ENCODE measurements at places on chromosomes 7 and 10.

DNA sequence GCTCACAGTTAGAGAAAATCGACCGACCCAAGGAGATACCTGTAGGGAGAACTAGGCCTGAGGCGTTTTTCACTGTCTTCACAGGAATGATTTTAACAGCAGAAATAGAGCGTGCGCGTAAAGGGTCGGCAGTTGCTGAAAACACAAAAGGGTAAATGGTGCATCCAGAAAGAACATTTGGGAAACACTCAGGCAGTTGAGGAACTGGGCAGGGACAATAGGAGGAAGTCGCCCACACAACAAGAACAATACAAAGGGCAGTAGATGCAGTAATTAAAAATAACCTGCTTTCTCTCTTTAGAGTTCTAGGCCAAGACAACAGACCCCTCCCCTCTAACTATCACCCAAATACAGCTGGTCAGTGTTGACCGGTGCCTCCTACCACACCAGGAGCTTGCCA lies 126.6 kb downstream of the SORBS1 start:
- no peak for DNase-seq

- no peak for DNase-seq
Measured at GRCh38 chr7:70361821-70362220, 763.5 kb downstream of the AUTS2 start.

DNA sequence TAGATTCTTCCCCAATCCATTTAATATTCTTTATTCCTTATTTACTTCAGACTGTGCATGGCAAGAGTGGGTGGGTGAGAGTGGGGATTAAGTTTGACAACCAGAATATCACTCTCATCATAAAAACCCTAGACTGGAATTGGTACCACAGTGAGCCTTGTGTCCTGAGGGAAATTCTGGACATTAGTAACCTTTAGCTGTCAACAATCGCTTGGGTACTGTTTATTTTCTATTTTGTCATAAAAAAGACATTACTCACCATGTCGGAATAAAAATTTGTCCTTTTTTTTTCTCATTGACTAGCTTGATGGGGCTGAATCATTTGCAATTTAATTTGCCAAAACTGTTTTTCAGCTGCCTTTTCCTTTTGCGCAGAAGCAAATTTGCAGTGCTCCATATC lies 176.1 kb upstream of the SEMA3C start:
- DNase-seq: no peak

- DNase-seq: no peak
Measured at GRCh38 chr10:32976338-32976737, 18.3 kb upstream of the ITGB1 start.

DNA sequence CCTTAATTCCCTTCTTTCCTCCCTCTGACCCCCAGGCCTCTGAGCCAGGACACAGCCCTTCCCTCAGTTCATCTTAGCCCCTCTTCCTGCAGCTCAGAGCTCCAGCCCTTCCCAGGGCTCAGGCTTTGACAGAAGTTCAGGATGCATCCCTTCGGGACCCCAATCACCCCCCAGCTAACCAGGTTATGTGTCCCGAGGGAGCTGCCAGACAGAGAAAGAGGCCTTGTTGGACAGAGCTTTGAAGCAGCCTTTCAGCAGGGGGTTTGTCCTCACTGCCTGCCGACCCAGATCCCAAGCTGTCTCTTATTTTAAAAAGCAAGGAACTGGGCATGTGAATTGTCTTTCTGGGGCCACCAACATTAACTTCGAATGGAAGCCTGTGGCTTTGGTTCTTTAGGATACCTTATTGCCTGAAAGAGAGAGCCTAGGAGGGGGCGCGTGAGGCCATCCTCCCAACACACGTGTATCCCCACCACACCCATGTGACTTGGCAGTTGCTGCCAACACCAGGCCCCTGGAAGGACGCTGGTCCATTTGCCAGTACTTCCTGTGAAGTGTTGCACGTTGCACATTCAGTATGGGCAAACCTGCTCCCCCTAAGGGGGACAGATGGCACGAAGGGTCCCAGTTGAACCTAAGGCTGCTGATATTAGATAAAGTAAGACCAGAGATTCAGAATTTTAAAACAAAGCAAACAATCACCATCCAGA lies 858 bp downstream of the CCDC136 start:
- DNase-seq: no peak

DNA sequence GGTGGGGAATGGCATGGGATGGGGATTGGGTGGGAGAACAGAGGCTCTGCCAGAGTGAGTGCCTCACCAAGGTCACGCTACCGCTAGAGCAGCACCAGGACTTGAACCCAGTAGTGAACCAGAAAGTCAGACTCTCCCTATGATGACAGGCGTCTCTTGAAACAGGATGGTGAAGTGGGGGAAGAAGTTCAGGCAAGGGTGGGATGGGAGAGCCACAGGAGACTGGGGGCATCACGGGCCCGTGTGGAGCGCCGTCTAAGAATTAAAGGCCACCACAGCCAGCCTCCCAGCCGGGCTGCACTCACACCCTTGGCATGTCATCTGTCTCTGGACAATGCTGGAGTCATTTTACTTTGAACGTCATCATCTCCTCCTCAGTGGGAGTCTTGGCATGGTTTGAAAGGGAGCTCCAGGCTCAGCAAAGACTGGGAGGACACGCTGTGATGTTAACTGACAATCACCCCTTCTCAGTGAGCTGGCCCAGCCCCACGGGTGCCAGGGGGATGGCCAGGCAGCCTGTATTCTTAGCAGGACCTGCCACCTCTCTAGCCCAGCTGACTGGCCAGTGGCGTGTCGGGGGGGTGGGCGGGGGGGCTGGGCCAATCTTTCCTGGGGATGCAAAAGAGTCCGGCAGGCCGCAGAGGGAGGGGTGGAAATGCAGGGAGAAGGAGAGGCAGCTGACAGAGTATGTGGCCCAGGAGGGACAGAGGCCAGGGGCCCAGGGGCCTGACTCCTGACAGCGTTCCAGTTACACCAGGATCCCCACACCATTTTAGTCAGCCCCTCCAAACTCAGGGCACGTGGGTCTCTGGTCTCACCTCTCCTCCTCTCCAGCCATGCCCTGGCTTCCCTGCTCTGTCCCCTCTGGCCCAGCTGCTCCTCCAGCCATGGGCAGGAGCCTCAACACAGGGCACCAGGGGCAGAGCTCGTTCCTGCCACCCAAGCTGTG lies 96.2 kb downstream of the VOPP1 start:
- no peak for DNase-seq

- no peak for DNase-seq
Measured at GRCh38 chr10:16521311-16522016, at the start of gene C1QL3. Gene C1QL3 (minus strand): TSS chr10:16521879. CDS start chr10:16521065, 814 bp downstream.

- DNase-seq: peak; percentile 83
Measured at GRCh38 chr10:102452672-102453340, 1.5 kb upstream of the C10orf95 start.

- peak; percentile 17 for DNase-seq
Measured at GRCh38 chr7:6489612-6490011, 41.9 kb upstream of the DAGLB start.

GRCh38 chr10:89217057-89217990 lies 10.2 kb upstream of the CH25H start:
- peak; percentile 59 for DNase-seq

- no peak for DNase-seq
Measured at GRCh38 chr10:122050811-122051210, 61.8 kb downstream of the TACC2 start.

GRCh38 chr10:36421992-36422391 lies 703.4 kb upstream of the ANKRD30A start:
- no peak for DNase-seq

DNA sequence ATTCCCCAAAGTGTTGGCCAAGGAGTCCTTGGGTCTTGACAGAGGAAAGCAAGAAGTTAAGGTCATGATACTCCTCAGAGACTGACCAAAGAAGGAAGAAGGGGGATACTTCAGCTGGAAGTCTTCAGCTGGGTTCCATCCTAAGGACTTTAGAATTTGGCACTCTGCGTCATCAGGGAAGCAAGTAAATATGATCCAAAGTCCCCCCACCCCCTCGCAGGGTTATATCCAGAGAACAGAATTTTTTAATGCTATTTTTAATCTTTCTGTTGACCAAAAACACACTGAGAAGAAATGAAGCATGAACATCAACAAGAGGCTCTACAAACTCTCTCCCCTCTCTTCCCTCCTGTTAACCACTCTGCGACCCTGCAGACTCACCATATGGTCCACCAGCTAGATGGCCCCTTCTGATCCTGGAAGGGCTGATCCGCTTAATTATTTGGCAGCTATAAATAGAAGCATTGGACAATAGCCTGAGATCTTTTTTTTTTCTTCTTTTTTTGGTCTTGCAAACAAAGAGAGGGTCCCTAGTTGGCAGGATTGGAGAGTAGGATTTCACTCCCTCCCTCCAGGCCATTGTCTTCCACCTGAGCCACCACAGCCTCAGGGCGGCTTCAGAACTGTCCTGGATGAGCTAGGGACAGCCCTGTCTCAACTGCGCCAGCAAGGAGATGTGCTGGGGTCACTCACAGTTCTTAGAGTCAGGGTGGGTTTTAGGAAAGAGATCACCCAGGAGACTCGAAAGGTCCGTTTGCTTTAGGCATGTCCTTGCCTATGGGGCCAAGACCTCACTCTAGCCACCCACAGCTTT lies 196.0 kb downstream of the KCNMA1 start:
- DNase-seq: no peak

- DNase-seq: no peak
Measured at GRCh38 chr10:5843686-5844344, 30.6 kb upstream of the GDI2 start.

DNA sequence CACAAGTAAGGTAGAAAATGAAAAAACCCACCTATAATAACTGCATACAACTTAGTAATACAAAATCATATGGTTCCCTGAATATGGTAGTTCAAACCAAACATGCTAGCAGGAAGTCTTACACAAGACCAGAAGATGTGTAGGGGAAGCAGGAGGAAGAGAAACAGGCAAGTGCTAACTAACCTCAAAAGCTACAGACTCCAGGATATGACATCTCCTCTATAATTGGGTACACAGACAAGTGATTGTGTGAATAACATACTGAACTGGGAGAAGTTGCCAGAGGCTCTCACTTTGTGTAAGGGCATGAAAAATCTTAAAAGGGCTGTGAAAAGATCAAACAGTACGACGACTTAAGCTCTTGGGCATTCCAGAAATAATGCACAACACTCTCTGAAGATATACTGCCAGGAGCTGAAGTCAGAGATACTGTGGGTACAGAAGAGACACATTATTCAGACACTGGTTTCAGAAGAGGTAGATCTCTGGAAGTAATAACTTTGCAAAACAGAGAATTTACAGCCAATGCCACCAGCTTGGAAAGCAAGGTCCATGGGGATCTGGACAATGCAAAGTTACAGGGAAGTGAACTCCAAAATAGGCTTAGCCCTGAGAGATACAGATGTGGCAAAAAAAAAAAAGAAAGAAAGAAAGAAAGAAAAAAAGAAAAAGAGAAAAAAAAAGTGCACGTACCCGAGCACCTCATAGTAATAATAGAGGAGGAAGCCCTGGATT lies 767.2 kb downstream of the TNS3 start:
- DNase-seq: no peak

DNA sequence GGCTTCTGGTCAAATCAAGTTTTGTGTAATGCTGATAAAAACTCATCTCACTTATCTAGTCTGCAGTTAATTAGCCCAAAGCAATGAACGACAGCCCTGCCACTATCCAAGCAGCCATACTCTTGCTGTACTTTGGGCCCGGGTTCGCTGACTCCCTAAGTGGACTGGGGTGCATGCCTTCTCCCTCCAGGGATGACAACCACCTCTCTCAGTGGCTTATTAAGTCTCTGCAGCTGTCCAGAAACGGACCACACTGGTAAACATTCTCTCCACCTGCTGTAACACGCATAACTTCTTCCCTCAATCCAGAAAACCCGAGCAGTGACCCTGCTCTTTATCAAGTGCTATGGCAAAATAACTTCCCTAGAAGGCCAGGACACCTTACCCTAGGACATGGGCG lies 3.9 kb downstream of the FBXW4 start:
- no peak for DNase-seq

DNA sequence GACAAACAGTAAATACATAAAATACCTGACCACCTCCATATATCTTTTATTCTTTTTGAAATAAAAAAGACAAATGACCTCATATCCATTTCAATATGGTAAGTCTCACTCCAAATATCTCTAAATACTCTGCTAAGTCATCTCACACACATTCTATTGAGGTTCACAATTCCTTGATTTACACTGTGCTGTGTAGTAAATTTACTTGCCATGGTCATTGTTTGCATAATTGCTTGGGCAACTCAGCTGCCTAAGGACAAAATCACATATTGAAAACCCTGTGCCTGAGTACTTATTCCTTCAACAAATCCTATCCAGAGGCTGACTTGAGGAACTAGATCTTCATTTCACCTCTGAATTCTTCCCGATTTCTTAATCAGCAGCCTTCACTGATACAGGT lies 176.4 kb downstream of the THSD7A start:
- no peak for DNase-seq

GRCh38 chr7:51817694-51818225 lies 501.2 kb upstream of the COBL start:
- DNase-seq: no peak

GRCh38 chr7:143499743-143500348 lies 22.2 kb downstream of the TAS2R41 start:
- DNase-seq: no peak

DNA sequence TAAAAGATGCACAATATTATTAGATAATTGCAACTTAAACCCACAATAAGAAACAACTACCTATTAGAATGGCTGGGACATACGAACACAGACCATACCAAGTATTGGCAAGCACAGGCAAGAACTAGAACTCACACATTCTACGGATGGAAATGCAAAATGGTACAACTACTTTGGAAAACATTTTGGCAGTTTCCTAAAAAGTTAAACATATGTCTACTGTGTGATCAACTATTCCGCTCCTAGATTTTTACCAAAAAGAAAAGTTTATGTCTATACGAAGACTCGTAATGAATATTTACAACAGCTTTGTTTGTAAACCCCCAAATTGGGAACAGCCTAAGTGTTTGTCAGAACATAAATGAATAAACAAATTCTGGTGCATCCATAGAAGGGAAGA lies 194.7 kb downstream of the FGFR2 start:
- DNase-seq: no peak

DNA sequence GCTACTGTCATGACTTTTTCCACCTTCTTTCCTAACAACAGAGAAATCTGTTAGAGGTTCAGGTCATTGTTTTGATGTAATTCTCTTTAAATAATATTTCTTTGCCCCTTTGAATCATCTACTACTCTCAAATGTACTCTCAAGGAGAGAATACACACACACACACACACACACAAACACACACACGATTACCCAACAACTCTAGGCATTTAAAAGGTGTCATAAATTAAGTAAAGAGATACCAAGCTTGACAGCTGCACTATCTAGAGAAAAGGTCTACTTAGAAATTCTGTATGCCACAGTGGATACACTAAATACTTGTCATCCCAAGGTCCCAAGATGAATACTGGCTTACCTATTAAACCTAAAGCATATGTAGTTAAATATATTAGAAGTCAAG lies 4.8 kb downstream of the PANK1 start:
- no peak for DNase-seq
